ENCODE measurements at places on chromosomes 2 and 18.

DNA sequence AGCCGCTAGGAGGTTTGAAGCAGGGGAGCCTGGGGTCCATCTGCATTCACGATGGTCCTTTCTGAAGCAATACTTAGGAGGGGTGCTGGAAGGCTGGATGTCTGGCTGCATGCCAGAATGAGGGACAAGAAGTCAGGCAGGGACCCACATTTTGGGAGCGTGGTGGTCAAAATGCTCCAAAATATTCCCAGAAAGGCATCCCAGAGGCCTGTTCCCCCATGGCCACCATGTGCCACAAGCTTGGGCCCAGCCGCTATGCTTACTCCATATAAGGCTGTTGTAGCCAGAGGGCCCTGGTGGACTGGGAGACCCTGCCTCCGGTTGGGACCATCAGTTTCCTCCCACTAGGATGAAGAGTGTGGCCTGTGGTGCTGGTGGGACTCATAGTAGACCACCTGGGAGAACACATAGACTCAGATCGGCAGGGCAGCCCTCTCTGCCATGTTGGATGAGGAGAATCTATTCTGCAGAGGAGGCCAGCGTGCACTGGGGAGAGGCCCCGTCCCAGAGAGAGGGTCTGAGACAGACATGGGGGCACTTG lies 3.6 kb upstream of the PROM2 start:
- no peak for DNase-seq

- DNase-seq = no peak
Measured at GRCh38 chr18:64929036-64929435, 780.1 kb upstream of the LINC00305 start.

DNA sequence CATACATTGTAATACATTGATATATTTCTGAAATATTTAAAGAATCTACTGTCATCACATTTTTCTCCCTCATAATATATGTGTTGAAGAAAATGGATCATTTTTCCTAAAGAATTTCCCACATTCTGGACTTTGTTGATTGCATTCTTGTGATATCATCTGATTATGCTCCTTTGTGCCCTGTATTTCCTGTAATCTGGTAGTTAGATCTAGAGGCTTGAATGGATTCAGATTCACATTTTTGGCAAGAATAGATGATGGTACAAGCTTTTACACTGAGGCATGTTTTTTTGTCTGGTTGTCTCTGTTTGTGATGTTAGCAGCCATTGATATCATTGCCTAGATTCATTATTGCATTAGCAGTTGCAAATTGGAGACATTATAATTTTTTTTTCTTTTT lies 13.4 kb downstream of the UBXN2A start:
- DNase-seq = no peak

- no peak for DNase-seq
Measured at GRCh38 chr18:46426679-46427047, 230.4 kb downstream of the LOXHD1 start.

DNA sequence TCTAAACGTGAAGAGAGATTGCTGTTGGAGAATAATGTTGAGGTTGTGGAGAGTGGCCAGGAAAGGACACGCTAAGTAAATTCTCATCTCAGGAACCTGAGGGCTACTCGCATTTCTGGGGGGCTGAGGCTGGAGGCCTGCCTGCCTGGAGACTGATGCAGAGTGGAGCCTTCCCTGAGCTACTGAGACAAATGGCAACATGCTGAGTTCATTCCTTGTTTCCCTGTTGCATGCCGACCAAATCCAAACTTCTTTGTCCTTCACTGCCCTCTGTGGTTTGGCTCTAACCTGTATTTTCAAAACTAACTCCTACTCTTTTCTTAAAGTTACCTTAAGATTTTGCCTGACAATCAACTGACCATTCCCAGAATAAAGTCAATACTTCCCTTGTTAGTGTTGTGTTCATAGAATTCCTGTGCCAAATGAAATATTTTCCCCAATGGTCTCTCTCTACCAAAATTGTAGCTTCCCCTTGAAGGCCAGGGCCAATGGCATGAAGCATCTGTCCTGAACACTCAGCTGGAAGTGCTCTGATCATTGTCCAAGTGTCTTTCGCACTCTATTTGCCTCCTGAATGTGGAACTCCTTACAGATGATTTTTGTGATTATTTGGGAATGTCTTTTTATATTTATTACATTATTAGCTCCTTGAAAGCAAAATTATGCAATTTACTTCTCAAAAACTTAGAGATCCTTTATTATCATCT lies 1085.6 kb downstream of the SOCS6 start:
- no peak for DNase-seq

GRCh38 chr2:28601616-28602015 lies 105.8 kb downstream of the PLB1 start:
- DNase-seq = no peak

- DNase-seq = no peak
Measured at GRCh38 chr2:121611730-121612705, 37.2 kb downstream of the CLASP1 start.

DNA sequence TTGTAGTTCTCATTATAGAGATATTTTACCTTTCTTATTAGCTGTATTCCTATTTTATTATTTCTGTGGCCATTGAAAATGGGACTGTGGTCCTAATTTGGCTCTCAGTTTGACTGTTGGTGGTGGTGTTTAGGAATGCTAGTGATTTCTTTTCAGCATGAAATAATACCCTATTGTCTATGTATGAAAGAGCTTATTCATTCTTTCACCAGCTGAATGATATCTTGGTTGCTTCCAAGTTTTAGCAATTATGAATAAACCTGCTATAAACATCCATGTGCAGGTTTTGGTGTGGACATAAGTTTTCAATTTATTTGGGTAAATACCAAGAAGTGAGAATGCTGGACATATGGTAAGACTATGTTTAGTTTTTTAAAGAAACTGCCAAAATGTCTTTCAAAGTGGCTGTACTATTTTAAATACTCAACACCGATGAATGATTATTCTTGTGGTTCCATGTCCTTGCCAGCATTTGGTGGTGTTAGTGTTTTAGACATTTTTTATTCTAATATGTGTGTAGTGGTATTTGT lies 501.6 kb upstream of the GYPC start:
- no peak for DNase-seq

- DNase-seq = no peak
Measured at GRCh38 chr18:31825772-31826171, 65.1 kb upstream of the SLC25A52 start.

DNA sequence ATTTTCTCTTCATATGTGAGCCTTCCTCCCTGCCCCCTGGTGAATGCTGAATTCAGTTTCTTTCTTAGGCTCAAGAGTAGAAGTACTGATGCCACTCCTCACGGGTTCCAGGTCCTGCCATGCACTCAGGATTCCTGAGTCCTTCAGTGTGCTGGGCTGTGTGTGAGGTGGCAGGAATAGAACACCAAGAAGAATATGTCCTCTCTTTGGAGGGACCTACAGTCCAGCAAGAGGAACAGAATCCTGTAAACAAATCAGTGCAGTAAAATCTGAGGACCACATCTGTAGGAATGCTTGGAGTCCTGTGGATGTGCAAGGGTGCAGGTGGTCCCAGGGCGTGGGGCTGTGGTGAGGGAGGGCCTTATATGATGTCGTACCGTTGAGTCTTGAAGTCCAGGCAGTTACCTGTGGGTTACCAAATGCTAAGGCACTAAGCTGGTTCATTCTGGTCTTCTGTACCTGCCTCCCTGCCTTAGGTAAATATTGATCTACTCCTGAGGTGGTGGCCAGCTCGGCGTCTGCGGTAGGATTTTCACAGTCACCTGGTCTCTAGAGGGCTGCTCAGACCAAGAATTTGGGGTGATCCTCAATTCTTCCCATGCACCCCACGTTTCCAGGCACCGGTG lies 5.5 kb downstream of the ASAP2 start:
- no peak for DNase-seq

- DNase-seq = no peak
Measured at GRCh38 chr2:43293744-43294695, 67.6 kb upstream of the ZFP36L2 start.

DNA sequence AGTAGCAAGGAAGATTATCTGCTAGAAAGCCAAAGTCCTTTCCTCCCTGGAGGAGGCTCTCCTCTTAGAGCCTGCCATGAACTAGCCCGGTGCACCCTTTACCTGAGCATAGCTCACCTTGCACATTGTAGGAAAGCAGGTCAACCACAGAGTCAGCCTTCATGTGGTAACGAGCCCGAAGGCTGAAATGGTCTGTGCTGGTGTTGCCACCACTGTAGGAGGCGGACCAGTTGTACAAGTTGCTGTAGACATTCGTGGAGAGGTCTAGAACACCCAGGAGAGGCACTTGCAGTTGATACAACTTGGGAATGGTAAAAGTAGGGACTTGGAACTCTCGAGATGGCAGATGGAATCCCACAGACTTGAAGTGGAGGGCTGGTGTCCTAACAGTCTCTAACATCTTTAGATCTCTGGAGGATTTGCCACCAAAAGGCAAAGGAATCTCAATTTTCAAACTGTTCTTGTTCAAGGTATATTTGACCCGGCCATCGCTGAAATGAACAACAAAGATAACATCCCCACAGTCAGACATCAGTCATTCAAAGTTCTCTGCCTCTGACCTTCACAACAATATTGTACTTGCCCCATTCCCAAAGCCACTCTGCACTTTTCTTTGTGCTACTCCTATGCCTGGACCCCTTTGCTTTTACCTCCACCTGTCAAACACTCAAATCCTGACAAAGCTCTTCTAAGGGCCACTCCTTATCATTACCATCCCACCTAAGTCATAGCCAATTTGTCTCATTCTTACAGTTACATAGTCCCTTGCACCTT lies 30.6 kb downstream of the APOB start:
- DNase-seq = no peak

GRCh38 chr2:192471982-192472381 lies 277.2 kb upstream of the TMEFF2 start:
- no peak for DNase-seq

DNA sequence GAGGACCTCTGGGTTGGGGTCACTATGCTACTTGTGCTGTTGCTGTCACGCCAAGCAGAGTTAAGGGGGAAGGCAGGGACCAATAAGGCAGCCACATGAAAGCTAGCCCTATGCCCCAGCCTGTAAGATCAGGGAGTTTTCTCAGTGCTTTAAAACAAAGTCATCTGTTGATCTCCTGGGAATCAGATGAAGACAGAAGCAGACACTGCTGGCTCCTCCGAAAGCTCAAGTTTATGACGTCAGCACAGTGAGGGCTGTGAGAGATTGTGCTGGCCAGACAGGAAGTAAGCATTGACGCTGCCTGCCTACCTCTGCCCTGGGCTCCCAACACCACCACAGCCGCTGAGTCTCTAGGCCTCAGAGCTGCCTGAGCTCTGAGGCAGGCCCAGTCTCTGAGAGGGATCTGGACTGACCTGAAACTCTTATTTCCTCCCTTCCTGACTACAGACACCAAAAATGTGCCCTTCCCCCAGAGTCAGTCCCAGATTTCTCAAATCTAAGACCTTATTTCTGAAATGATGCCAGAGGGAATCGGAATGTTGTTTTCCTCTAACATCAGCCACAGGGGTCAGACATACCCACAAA lies 118.1 kb upstream of the EPAS1 start:
- no peak for DNase-seq

- DNase-seq = no peak
Measured at GRCh38 chr2:178193496-178193822, 853 bp upstream of the OSBPL6 start.

- no peak for DNase-seq
Measured at GRCh38 chr18:64618390-64618789, 469.5 kb upstream of the LINC00305 start.

DNA sequence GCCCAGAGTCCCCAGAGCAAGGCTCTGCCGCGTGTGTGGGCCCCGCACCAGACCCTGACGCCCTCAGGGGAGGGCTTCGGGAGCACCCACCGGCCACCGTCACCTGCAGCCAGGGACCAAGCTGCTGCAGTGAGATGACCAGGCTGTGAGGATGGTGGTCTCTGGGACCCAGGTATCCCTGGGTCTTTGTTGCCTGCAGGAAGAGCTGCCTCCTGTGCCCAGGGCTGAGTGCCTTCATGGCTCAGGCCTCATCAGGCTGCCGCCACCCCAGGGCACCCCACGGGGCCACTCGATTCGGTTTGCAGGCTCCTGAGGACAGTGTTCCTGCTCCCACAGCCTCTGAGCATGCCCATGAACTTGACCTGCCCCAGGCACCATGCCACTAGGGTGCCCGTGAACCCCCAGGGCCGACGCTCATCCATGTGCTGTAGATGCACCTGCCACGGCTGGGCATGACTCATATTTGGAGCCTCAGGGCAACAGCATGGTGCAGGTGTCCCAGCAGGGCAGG lies 109.8 kb downstream of the FAM210A start:
- no peak for DNase-seq

DNA sequence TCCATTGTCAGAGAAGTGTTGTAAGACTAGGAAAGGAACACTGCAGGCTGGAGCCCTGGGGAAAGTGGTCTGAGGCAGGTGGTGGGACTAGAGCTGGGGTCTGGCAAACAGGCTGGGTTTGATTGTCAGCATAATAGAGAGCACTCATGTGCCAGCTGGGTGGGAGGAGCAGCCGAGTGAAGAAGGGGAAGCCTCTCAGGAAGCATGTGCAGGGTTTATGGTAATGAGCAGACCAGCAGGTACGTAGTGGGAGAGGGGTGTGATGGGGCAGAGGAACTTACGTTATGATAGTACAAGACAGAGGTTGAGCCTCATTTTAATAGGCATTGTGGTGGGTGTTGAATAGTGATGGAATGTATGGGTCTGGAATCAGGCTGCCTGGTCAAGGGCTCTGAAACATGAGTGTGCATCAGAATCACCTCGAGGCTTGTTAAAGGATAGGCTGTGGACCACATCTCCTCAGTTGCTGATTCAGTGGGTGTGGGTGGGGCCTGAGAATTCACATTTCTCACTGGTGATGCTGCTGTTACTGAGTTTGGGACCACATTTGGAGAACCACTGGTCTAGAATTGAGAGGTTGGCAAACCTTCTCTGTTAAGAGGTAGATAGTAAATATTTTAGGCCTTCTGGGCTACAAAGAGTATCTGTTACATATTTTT lies 1.7 kb upstream of the MGAT5 start:
- DNase-seq = no peak

- no peak for DNase-seq
Measured at GRCh38 chr2:168210216-168210894, 37.0 kb downstream of the STK39 start.

- no peak for DNase-seq
Measured at GRCh38 chr2:114488841-114489530, 46.5 kb downstream of the DPP10 start.

DNA sequence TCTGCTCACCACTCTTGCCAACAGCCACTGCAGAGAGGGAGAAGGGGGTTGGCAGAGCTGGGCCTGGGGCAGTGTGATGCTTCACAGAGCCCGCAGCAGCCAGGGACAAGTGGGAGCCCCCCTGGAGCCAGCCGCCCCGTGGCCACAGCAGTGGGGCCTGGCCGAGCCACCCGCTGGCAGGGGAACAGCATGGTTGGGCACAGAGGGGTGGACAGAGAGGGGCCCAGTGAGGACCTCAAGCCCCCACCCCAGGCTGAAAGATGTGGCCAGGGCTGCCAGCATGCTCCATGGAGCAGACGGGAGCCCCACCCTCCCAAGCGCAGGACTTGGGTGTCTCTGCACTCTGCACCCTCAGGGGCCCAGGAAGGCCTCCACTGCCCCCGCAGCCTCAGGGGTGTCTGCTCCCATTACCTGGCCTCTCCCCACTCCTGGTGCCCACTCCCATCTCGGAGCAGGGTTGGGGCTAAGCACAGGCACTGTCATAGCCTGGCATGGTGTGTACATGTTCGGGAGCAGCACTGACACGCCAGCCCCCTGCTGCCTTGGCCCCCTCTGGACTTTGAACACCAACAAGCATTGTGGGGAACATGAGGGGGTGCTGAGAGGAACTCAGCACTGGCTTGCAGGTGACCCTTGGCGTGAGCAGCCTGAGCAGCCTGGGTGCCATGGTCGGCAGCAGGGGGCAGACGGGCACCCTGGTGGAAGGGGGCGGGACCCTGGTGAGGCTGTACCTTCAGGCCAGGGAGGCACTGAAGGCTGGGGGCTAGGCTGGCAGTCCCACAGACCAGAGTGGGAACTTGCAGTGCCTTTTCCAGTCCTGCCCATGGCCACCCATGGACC lies 279.6 kb upstream of the CYP26B1 start:
- DNase-seq = no peak
